Naive thymus-derived CD4-positive, alpha-beta T cell (primary cell): ENCODE measurements at places on chromosomes 11 and 22. TPM values are rescaled to one million over a fixed set of nuclear protein-coding genes. Genes with fewer than 3 reads are reported as not detected.

Gene MS4A6E
- not detected for total RNA-seq

Gene LYVE1
- not detected in 2 replicates for total RNA-seq

Gene CCDC34
- total RNA-seq, result 1.8 TPM

Gene NAALADL1
- total RNA-seq, result 18.8 TPM
